ENCODE measurements at places on chromosomes 7 and 10. TPM values are rescaled to one million over a fixed set of nuclear protein-coding genes. Genes with fewer than 3 reads are reported as not detected.

The ZNF485 gene
- total RNA-seq: 9.1 TPM

The FBXL15 gene
- 15.0 TPM for total RNA-seq

The EFCAB10 gene
- total RNA-seq: 27.2 TPM

The MOGAT3 gene
- total RNA-seq: not detected

The MMP21 gene
- total RNA-seq: not detected

Data from motor neuron (in vitro differentiated cells).